ENCODE measurements at places on chromosomes 7 and 10. TPM values are rescaled to one million over a fixed set of nuclear protein-coding genes. Genes with fewer than 3 reads are reported as not detected.

DNA sequence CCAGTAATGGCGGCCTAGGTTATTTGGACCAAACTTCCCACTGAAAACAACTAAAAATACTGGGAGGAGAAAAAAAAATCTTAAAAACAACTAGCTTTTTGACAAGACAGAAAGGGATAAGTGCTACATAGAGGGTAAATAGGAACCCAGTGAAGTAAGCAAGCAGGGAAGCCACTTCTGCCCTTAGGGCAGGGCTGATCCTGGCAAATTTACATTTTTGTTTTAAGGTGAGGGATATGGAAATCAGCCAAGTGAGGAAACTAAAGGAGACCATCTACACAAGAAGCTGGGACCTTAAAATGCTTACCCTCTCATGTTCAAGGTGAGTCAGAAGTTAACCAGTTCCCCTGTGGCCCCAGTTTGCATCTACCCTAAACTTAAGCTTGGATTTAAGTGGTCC lies 46.5 kb upstream of the CYCS start:
- no peak overlapping the region for H3K27ac ChIP-seq
- no peak for DNase-seq
- no peaks in the 10 kb centered on the region for H3K27me3 ChIP-seq
- H3K4me1 ChIP-seq = no peaks in the 10 kb centered on the region
- H3K4me3 ChIP-seq = no peak overlapping the region
- no peaks in the 10 kb centered on the region for H3K36me3 ChIP-seq

DNA sequence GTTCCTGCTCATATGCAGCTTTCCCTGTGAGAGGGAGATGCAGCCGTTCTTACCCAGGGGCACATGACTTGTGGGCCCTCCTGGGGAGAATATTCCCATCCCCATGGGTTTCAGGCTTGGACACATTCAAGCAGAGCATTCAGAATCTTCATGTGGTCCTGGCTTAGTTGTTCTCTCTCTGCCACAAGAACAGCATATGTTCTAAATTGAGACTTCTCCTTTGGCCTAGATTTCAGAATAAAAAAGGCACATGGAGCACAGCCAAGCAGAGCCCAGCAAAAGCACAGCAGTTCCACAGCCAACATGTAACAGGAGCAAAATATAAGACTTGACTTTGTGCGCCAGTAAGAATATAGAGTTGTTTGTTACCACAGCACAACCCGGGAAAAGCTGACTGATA lies 306.4 kb upstream of the MYO3A start:
- no peak overlapping the region for H3K4me3 ChIP-seq
- no peak for DNase-seq
- H3K27ac ChIP-seq = no peak overlapping the region
- no peaks in the 10 kb centered on the region for H3K4me1 ChIP-seq
- H3K36me3 ChIP-seq = no peaks in the 10 kb centered on the region

- no peaks in the 10 kb centered on the region for H3K4me1 ChIP-seq
- peak; percentile 55 for DNase-seq
- no peaks in the 10 kb centered on the region for H3K27me3 ChIP-seq
- no peaks in the 10 kb centered on the region for H3K36me3 ChIP-seq
- no peak overlapping the region for H3K4me3 ChIP-seq
- no peak overlapping the region for H3K27ac ChIP-seq
Observed at GRCh38 chr7:94368371-94368791, 26.3 kb upstream of the COL1A2 start.

GRCh38 chr7:87036985-87037384 lies 22.5 kb downstream of the ELAPOR2 start:
- DNase-seq = no peak
- H3K36me3 ChIP-seq = no peaks in the 10 kb centered on the region
- no peak overlapping the region for H3K4me3 ChIP-seq
- H3K27ac ChIP-seq = no peak overlapping the region

- H3K4me1 ChIP-seq = no peaks in the 10 kb centered on the region
- no peak overlapping the region for H3K4me3 ChIP-seq
- no peaks in the 10 kb centered on the region for H3K27me3 ChIP-seq
- H3K36me3 ChIP-seq = no peaks in the 10 kb centered on the region
Observed at GRCh38 chr10:30903397-30904138, 128.1 kb downstream of the ZNF438 start.

DNA sequence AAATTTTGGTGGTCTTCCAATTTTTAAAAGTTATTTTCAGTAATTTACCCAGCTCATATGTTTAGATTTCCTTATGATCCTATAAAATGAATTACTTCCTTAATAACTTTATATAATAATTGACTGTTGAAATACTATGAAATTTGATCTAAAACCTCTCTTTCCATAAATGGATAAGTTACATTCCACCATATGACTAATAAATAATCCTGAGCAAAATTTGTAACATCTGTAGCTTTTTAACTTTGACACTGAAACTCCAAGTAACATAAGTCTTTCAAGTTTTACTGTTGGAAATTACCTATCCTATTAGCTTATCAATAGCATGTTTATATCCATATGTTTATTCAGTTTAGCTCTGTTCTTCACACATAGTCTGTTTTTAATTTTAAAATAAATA lies 85.3 kb downstream of the HECTD2 start:
- no peaks in the 10 kb centered on the region for H3K36me3 ChIP-seq
- H3K27ac ChIP-seq = no peak overlapping the region
- no peak overlapping the region for H3K4me3 ChIP-seq
- no peaks in the 10 kb centered on the region for H3K4me1 ChIP-seq
- no peak for DNase-seq

- H3K4me1 ChIP-seq = no peaks in the 10 kb centered on the region
- no peak overlapping the region for H3K27ac ChIP-seq
- peak overlapping the region; percentile 51 for H3K4me3 ChIP-seq
- H3K27me3 ChIP-seq = peaks cover 5% of the 10 kb centered on the region
- peak; percentile 54 for DNase-seq
- no peaks in the 10 kb centered on the region for H3K36me3 ChIP-seq
Observed at GRCh38 chr10:52314822-52315552, 906 bp downstream of the DKK1 start.

DNA sequence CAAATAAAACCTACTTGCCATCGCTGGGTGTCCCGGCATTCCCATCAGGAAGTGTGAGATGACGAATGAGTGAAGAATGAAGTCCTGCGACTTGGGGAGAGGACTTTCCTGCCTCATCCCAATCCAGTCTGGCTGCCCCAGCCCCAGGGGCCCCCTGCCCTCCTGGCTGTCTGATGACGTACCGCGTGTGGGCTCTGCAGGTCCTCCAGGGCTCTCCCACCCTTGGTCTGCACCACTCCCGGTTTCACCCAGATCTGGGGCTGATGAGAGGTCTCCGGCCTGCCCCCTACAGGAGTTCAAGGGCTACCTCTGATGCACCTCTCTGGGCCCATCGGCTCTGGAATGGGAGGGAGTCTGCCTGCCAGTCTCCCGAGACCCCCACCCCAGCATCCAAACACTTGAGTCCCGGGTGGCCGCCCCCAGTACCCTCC lies 9.8 kb downstream of the ATP6V1F start:
- H3K27me3 ChIP-seq = no peaks in the 10 kb centered on the region
- no peaks in the 10 kb centered on the region for H3K36me3 ChIP-seq
- no peak overlapping the region for H3K4me3 ChIP-seq
- no peak for DNase-seq
- H3K4me1 ChIP-seq = peaks cover 10% of the 10 kb centered on the region
- no peak overlapping the region for H3K27ac ChIP-seq

GRCh38 chr7:94249631-94250030 lies 145.1 kb upstream of the COL1A2 start:
- DNase-seq = no peak
- no peak overlapping the region for H3K4me3 ChIP-seq
- no peaks in the 10 kb centered on the region for H3K4me1 ChIP-seq
- no peak overlapping the region for H3K27ac ChIP-seq

- H3K4me3 ChIP-seq = no peak overlapping the region
- no peak for DNase-seq
- H3K27me3 ChIP-seq = peaks cover 77% of the 10 kb centered on the region
- H3K36me3 ChIP-seq = no peaks in the 10 kb centered on the region
Observed at GRCh38 chr10:101218351-101219138, 10.7 kb downstream of the LBX1 start.

GRCh38 chr10:17206210-17206709 lies 4.8 kb upstream of the TRDMT1 start:
- no peak for DNase-seq
- H3K4me1 ChIP-seq = peaks cover 5% of the 10 kb centered on the region
- H3K27me3 ChIP-seq = no peaks in the 10 kb centered on the region
- H3K27ac ChIP-seq = no peak overlapping the region
- no peak overlapping the region for H3K4me3 ChIP-seq

DNA sequence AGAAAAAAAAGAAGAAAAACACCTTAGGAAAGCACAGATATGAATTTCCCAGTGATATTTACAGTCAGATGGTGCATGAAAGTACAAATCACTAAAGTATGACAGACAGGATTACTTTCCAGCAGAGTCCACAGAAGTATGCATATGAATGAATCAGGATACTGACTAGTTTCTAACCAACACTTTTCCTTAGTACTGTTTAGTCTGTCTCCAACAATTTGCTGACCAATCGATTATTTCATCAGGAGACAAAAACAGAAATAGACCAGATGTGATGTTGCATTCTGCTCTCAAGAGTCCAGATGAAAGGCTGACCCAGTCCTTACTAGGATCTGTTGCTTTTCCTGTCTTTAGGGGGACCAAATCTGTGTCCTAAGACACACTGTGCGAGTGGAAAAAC lies 14.6 kb downstream of the SLC35B4 start:
- peaks cover 14% of the 10 kb centered on the region for H3K36me3 ChIP-seq
- DNase-seq = no peak
- H3K4me3 ChIP-seq = no peak overlapping the region
- no peaks in the 10 kb centered on the region for H3K4me1 ChIP-seq

DNA sequence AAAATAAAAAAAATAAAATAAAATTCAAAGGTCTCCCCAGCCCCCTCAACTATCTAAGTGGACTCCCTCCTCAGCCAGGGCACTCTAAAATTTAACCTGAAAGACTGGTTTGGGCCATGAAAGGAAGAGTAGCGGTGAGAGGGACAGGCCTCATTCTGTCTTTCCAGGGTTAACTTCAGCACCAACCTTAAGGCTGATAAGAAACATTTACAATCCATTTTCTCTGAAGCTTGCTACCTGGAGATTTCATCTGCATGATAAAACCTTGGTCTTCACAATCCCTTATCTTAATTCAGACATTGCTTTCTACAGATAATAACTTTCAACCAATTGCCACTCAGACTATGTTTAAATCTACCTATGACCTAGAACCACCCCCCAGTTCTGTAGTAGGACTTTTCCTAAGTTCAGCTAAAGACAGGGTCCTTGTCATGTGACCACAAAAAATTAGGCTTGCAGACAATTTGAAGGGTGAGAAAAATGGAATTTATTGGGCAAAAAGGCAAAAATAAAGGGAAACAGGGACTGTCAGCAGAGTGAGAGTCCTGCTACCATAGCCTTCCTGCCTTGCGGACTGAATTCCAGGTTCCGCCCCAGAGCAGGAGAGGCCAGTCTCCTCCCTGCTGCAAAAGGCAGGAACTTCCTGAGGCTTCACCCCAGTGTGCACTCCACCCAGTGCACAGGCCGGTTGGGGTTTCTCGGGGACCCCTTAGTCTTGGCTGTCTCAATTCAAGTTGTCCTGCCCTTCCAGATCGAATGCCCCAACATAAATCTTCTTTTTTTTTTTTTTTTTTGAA lies 26.0 kb downstream of the AGK start:
- no peaks in the 10 kb centered on the region for H3K4me1 ChIP-seq
- no peak overlapping the region for H3K4me3 ChIP-seq
- H3K27me3 ChIP-seq = no peaks in the 10 kb centered on the region
- no peaks in the 10 kb centered on the region for H3K36me3 ChIP-seq
- no peak overlapping the region for H3K27ac ChIP-seq

DNA sequence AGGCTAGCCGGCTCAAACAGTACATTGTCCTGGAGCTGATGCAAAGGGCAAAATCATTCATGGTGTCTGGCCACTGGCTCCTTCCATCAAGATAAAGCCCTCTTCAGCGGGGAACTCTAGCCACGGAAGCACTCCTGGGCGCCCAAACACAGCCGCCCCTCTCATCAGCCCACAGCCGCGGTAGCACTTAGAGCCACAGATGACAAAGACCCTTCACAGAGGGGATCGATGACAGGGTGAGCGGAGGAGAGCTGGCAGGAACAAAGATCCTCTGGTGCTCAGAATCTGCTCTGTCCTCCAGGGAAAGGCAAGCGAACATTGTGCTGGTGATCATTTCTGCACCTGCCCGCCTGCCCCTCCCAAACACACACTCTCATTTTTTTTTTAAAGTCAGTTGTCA lies 222.2 kb upstream of the NRP1 start:
- no peak for DNase-seq
- H3K27ac ChIP-seq = no peak overlapping the region
- no peaks in the 10 kb centered on the region for H3K36me3 ChIP-seq
- H3K4me1 ChIP-seq = no peaks in the 10 kb centered on the region
- H3K4me3 ChIP-seq = no peak overlapping the region

DNA sequence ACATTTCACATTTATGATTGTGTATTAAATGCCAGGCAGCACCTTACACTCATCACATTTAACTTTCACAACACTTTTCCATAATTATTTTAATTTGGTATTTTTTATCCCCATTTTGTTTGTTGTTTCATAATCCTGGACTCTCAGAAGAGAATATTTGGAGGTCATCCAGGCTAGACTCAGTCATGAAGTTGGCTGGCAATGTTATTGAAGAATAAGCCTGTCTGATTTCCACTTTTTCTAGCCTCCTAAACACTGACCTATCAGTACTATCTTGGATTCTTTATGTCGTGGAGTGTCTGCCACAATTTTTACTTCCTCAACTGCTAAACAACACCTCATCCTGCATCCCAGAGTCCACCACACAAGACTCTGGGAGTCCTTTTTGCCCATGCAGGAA lies 372.3 kb upstream of the NRP1 start:
- DNase-seq = no peak
- peaks cover 7% of the 10 kb centered on the region for H3K4me1 ChIP-seq
- no peaks in the 10 kb centered on the region for H3K27me3 ChIP-seq
- no peaks in the 10 kb centered on the region for H3K36me3 ChIP-seq
- H3K27ac ChIP-seq = no peak overlapping the region

The CALML3 gene
- polyA plus RNA-seq = 15.9 TPM

The VSTM4 gene
- polyA plus RNA-seq = 7.4 TPM

The SFRP4 gene
- polyA plus RNA-seq = 1.5 TPM

The ASB10 gene
- polyA plus RNA-seq = 0.22 TPM
